ENCODE measurements at places on chromosomes 7 and 10.

- no peak for DNase-seq
Measured at GRCh38 chr7:107779647-107780099, 23.4 kb downstream of the SLC26A3 start.

- DNase-seq: no peak
Measured at GRCh38 chr7:156618078-156618779, 22.3 kb upstream of the RNF32 start.

GRCh38 chr7:151815419-151815818 is 61.5 kb downstream of the PRKAG2 start:
- DNase-seq: no peak

GRCh38 chr7:84042110-84042539 is 152.5 kb downstream of the SEMA3A start:
- DNase-seq: peak; percentile 94

GRCh38 chr7:55438085-55438756 is 73.1 kb downstream of the LANCL2 start:
- no peak for DNase-seq

DNA sequence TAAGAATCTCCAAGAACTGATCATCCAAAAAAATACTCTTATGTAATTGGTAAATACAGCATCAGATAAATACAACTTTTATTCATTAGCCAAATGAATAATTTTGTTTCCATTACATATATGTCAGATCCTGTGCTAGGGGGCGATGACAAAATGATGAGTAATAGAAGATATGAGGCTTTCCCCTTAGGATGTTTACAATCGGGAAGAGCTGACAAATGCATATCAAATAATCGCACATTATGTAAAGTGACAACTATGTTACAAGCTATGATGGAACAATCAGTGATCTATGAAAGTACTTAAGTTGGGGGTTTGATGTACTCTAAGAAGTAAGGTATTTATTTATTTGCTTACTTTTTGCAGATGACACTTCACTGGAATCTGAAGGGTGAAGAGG is 465.6 kb upstream of the VSTM2A start:
- no peak for DNase-seq

DNA sequence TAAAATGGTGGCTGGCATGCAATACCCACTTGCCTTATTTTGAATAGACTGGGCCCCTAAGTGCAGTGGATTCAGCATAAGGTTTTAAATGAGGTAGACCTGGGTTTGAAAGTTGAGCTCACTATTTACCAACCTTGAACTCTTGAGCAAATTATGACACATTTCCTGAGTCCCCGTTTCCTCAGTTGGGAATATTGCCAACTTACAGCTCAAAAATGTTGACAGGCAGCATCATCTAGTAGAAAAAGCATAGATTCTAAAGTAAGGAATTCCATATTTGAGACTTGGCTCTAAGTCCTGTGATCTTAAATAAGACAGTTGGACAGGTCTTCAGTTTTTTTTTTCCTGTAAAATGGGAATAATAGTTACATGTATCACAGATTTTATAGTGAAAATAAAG is 305.5 kb downstream of the ACTR3B start:
- DNase-seq: no peak

DNA sequence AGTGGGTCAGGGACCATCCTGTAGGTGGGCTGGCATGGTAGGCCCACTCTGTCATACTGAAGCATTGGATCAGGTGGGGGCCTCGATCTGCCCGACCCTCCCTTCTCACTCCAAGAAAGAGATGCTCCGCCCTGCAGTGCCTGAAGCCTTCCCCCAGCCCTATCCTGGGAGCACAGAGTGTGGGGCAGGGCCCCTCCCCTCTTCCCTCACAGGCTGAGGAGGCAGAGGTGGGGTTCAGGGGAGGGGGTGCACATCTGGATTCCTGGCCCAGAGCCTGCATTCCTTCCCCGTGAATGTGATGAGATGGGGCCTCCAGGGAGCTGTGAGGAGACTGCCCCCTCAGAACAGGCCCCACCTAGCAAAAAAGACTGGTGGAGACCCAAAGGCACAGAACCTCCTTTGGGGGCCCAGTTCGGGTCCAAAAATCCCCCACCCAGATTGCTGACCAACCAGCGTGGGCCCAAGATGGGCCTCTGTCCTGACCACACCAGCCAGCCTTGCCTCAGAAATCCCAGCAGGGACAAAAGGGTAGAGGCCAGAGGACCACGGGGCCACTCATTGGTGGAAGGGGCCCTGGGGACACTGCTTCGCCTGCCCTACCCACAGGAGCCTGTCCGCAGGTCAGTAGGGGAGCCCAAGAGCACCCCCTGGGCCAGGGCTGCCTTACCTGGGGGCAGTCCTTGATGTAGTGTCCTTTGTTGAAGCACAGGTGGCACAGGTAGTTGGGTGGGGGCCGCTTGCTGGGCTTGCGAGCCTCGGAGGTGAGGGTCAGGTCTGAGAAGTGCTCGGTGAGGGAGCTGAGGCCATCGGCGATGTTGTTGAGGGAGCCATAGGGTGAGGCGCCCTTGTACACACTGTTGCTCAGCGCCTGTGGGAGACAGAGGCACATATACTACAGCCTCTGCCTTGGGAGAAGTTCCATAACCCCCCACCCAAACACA is 13.3 kb downstream of the ZCCHC24 start:
- DNase-seq: peak; percentile 86

DNA sequence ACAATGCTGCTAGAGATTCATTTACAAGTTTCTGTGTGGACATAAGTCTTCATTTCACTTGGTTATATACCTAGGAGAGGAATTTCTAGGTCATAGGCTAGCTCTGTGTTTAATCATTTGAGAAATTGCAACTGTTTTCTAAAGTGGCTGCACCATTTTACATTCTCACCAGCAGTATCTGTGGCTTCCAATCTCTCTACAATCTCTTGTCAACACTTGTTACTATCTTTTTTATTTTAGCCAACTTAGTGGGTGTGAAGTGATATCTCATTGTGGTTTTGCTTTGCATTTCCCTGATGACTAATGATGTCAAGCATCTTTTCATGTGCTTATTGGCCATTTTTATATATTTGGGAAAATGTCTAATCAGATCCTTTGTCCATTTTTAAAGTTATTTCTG is 53.0 kb upstream of the DRGX start:
- DNase-seq: no peak

- no peak for DNase-seq
Measured at GRCh38 chr7:45872116-45873034, 507 bp downstream of the CCDC201 start.

DNA sequence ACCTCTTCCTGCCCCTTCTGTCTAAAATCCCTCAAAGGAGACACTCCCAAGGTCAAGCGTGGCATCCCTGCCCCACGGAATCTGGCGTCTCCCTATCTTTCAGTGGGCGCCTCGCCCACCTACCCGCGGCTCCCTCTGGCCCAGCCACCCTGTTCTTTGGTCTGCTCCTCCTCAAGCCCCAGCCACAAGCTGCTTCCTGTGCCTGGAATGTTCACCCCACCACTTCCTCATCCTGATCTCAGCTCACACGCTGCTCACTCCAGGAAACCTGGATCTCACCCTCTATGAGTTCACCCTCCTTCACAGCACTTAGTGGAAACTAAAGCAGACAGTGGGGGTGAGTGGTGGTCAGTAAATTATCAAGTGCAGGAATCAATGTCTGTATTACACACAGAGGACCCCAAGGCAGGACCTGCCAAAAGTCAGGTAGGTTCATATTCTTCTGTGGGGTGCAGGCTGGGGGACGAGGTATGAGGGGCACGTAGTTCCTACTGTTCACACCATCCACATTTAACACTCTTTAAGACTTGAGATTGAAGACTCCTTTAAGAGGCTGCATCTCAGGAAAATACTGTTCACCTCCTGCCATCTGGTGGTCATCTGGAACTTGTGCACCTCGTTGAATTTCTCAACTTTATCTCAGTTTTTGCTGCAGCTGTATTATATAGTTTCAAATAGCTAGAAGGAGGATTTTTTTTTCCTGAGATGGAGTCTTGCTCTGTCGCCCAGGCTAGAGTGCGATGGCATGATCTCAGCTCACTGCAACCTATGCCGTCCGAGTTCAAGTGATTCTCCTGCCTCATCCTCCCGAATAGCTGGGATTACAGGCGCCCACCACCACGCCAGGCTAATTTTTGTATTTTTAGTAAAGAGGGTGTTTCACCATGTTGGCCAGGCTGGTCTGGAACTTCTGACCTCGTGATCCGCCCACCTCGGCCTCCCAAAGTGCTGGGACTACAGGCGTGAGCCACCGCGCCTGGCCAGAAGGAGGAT is 166.6 kb downstream of the ARHGAP21 start:
- DNase-seq: peak; percentile 64

GRCh38 chr7:44867073-44867995 is 18.0 kb downstream of the PURB start:
- peak; percentile 80 for DNase-seq

DNA sequence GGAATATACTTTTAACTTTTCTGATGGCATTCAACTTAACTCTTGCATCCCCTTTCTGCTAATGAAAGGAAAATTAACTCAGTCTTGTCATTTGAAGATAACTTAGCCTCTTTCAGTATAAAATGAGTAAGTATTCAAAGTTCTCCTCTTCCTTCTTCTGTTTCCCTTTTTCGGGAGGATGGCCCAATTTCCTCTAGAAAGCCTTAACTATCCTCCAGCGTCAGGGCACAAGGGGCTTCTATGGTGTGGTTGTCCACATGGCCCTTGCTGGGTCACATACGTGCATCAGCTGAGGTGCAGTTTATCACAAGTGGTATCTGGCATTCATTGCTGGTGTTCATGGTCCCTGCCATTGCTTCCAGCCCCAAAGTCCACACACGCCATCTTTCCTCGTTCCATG is 17.8 kb upstream of the GSAP start:
- no peak for DNase-seq

DNA sequence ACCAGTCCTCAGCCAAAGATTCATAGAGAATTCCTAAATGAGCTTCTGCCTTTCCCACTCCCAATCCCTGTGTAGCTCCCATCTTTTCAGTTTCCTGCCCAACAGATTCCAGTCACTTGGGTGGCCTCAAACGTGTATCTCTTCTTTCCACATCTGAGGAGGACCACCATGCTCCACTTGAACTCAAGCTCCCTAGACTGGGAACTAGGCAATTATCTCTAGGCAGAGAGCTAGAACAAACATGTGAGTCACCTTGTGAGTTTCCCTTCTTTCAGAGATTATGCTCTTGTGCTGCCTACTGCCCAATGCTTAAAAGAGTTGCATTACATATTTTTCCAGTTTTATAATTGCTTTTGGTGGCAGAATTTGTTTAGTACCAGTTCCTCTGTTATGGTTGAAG is 178.0 kb downstream of the MDFIC start:
- DNase-seq: peak; percentile 78

DNA sequence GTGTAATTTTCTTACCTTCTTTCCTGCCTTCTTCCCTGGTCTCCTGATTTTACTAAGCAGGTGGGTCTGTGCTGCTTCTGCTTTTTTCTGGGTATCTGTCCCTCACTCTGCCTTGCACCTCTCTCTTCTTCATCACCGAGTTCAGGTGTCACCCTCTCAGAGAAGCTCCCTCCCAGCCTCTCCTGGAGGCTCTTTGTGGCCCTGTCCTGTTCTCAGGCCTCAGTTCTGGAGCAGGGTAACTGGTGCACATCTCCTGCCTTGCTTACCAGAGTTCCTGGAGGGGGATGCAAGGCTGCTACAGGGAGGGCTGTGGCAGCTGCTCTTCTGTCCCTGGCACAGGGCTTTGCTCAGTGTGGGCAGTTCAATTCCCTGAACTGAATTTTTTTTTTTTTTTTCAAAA is 66.1 kb downstream of the RBM33 start:
- no peak for DNase-seq

- no peak for DNase-seq
Measured at GRCh38 chr7:101819183-101819582, 1.8 kb downstream of the CUX1 start.

DNA sequence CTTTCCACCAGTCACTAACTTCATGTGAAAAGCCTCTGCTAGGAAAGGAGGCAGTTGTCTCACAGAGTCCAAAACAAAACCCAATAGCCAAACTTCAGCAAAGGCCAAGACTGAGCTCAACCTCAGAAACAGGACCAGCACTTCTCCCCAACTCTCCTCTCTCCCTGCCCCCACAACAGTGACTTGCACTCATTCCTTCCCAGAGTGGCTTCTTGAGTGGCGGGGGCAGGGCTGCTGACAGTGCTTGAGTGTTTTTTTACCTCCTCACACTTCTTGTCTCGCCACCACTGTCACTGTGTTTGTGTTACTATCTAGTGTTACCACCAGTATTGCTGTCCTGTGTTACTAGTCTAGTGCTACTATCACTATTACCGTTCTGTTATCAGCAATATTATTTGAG is 206.8 kb downstream of the KLF6 start:
- DNase-seq: no peak

DNA sequence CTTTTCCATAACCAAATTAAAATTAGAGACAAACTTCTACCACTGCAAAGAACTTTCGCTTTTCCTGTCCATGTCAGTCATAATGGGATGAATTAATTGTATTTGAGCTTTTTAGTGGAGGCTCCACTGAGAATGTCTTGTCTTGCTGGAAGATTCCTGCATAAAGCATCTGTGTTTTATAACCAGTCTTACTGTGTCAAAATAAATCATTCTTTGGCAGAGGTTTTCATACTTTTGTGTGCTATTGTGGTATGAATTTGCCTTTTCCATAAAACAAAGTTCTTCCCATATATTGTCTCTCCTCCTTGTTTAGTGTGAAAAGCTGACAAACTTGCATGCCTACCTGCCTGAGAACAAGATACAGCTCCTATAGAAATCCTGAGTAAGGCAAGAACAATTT is 124.8 kb upstream of the CCDC6 start:
- DNase-seq: no peak

DNA sequence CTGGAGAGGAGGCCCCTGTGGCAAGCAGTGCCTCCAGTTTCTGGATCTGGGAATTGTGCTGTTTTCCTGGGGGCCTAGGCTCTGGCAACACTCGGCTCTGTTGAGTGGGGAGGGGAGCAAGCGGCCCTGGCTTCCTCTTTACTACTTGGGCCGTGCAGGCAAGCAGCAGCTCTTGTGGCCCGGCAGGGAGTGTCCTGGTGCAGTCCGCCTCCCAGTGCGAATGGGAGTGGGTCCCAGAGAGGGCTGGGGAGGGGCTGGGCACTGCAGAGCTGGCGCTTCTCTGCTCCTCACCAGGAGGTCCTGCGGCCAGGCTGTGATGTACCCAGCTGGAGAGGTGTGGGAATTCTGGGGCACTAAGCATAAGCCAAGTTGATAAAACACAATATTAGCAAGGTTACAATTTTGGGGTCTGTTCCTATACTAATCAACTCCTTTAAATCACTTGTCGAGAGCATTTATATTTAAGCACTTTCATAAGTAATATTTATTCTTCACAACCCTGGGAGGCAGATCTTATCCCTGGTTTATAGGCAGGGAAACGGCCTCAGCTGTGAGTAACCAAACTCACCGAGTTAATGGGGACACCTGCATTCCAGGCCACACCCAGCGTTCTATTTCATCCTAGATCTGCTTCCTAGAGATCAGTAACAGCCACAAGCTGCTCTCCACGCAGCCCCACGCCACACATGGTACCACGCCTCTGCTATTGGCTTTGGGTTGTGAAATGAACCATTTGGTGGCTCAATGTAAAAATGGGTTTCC is 183.4 kb upstream of the PLXNA4 start:
- no peak for DNase-seq

GRCh38 chr10:88886557-88886956 is 6.5 kb downstream of the STAMBPL1 start:
- no peak for DNase-seq
